ENCODE measurements at places on chromosomes 2 and 18.

DNA sequence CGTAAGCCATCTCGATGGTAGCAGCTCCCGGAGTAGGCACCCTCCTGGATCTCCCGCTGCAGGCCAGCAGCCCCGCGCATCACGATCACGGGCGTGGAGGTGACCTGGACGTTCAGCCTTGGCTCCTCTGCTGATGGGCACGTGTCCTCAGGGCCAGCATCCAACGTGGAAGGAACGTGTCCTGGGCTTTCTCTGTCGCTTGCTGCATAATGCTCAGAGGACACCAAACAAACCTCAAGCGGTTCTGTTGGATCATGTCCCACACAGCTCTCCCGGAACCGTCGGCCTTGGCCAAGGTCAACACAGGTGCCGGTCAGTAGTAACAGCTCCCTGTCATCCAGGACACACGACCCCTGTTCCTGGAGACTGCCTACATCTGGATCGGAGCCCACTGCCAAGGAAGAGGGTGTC is 23.1 kb downstream of the PASK start:
- no peak for DNase-seq

DNA sequence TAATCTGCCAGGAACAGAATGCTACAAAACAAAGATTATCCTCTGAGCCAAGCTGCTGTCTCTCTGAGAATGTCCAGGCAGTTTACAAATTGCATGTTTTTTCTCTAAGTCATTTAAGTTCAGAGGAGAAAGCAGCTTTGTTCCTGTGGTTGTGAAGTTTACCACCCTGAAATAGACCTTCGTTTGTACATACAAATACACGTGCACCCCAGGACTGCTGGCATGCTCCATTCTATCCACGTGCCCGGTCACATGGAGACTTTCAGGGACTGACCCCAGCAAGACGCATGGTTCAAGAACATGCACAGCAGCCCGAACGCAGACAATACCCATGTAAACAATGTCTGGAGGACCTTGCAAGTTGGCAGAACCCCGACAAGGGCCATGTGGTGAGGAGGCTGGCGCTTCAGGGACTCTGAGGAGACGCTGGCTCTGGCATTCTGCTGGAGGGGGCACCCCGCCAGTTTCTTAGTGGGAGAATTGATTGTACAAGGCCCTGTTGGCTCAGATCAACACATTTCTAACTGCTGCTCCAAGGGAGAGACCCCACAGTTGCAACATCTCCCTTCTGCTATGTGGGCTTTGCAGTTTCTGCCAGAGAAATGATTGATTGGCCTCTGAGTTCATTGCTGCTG is 33.3 kb downstream of the FAM178B start:
- no peak for DNase-seq

DNA sequence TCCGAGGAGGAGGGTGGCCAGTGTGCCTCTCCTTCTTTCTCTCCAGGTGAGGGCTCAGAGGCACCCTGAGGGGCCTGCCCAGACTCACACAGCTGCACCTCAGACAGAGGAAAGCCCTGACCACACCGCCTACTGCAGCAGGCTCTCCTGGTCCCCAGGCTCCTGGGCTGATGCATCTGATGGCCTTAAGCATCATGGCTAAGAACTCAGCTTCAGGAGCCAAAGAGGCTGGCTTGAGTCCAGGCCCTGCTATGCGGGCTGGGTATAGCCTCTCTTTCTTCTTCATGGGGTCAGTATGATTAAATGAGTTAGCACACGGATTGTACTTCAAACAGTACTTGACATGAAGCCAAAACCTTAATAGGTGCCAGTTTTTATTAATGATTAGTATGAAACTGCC is 89.6 kb downstream of the TGFA start:
- no peak for DNase-seq

DNA sequence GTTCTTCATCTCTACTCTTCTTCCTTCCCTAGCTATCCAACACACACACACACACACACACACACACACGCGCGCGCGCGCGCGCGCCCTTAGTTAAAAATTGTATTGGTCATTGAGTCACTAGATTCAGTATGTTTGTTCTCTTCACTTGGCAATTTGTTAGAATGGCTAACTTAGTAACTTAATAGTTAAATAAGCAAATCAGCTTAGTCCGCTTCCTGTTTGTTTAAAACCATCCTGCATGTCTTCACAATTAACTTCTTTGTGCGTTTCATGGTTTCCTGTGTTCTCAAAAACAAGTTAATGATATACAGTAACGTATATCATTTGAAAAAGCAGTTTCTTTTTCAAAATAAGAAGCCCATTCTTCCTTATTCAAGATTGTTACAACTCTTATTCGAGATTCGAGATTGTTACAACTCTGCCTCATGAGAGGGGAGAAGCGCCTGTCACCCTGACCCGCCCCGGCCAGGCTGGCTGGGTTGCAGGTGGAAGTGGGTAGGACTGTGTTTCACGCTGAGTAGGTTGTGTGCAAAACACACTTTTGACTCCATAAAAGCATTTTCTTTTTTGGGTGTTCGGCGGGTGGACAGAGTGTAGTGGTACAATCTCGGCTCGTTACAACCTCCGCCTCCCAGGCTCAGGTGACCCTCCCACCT is 9.5 kb upstream of the CNNM3 start:
- DNase-seq = no peak
